ENCODE measurements at places on chromosomes 1 and 21.

- no peak for DNase-seq
These were observed 60.0 kb upstream of the ATP5PO start for GRCh38 chr21:33975548-33976081.

GRCh38 chr1:175133673-175134435 is 58.7 kb downstream of the KIAA0040 start:
- DNase-seq: no peak

DNA sequence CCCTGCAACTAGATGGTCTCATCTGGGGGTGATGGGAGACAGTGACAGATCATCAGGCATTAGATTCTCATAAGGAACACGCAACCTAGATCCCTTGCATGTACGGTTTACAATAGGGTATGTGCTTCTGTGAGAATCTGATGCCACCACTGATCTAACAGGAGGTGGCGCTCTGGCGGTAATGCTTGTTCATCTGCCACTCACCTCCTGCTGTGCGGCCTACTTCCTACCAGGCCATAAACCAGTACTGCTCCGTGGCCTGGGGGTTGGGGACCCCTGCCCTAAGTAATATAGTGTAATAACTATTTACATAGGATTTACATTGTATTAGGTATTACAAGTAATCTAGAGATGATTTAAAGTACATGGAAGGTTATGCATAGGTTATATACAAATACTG is 134.9 kb downstream of the CLEC20A start:
- no peak for DNase-seq

- DNase-seq: no peak
These were observed 46.8 kb upstream of the COX20 start for GRCh38 chr1:244788493-244789275.

GRCh38 chr1:30447080-30447479 is 276.3 kb downstream of the MATN1 start:
- no peak for DNase-seq

- DNase-seq: no peak
These were observed 25.7 kb upstream of the KCNN3 start for GRCh38 chr1:154895798-154896197.

DNA sequence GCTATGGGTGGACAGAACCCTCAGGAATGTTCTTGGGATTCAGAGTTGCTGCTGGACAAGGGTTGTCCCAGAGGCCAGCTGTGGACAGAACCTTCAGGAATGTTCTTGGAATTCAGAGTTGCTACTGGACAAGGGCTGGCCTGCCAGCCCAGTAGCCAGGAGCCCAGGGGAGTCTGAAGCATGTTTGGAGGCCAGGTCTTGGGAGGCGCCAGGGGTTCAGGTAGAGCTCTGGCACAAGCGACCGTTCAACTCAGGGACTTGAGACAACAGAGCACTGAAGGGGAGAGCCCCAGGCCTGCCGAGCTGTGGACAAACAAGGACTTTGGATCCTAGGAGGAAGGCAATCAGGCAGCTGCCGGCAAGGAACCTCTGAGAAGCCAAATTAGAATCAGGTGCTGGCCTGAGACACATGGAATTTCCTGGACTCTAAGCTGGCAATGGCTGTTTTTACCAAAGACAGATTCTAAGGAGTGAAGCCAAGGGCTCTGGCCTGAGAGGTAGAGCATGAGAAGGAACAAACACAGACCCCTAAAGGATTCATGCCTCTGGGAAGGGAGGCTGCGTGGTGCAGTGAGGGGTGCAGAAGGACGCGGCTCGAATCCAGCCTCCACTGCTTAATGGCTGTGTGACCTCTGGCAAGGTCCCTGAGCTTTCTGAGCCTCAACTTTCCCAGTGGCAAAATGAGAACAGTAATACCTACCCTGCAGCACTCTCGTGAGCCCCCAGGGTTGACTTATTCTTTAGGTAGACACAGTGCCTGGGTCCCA is 13.4 kb downstream of the PLA2G5 start:
- DNase-seq: no peak

DNA sequence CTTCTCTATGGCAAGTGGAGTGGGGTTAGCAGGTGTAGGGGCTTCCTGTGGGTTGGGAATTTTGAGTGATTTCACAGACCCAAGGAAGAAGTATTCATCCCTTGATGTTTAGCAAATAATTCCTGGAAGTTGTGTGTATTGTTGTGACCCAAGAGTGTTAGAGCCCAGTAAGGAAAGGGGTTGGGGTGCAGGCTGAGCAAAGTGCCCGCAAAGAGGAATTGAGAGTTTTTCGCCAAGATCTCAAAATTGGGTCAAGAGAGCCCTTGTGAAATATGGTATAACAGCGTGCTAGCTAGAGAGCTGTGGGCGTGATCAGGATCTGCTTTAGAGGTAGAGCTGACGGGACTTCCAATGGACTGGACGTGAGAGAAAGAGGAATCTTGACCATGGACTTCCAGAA is 73.0 kb upstream of the LAPTM5 start:
- no peak for DNase-seq

DNA sequence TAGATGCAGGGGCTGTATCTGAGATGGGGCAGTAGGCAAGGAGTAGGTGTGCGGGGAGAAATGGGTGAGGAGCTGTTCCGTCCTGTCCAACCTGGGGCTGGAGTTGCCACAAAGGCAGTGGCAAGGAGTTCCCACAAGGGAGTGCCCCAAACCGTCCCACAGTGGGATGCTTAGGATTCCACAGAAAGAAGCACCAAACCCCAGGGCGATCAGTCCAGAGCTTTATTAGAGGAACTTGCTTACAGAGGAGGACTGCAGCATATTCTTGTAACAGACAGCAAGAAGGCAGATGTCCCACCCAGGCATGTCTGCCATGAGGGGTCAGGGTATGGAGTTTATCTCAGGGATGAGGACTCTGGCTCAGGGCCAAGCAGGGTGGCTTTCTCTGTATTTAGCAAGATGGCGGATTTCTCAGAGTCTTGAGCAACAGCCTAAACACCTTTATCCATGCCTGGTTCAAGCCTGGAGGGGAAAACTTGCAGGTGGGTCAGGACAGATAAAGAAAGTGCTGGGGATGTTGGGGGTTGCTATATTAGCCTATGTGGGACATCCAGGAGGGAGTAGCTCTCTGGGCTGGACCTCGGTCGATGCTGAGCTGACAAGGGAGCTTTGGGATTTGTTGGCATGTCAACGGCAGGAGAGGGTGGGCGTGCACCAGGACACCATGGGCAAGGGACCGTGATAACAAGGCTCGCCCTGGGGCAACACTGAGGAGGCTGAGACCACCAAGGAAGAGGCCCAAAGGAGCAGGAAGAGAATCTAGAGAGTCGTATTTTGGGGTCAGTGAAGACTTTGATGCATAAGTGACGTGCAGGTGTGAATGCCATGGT is 32.8 kb downstream of the OBSCN start:
- no peak for DNase-seq

- no peak for DNase-seq
These were observed 4.5 kb downstream of the NPL start for GRCh38 chr1:182794091-182794490.

DNA sequence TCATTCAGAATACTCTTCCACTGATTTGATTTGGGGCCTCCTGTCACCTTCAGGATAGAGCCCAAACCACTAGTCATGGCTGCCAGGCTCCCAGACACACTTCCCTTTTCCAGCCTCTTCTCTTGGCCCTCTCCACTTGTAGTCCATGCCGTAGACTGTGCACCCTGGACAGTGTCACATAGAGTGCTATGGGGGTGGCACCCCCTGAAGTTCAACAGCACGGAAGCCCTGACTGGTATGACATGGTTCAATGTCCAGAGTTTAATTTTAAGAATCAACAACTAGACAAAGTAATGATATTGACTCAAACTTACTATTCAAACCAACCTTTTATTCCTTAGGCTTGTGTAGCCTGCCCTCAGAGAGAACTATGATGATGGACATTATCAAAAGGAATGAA is 22.3 kb downstream of the FMO2 start:
- no peak for DNase-seq

DNA sequence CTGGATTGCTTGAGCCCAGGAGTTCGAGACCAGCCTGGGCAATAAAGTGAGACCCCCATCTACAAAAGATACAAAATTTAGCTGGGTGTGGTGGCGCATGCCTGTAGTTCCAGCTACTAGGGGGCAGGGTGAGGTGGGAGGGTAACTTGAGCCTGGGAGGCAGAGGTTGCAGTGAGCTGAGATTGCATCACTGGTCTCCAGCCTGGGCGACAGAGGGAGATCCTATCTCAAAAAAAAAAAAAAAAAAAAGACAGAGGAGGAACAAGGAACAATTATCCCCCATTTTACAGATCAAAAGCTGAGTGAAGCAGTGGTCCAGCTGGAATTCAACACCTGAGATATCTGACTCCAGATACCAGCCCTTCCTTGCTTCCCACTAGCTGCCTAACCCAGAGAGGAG is 34.8 kb downstream of the L1TD1 start:
- no peak for DNase-seq

GRCh38 chr1:99886841-99887240 is 36.7 kb downstream of the AGL start:
- DNase-seq: no peak

DNA sequence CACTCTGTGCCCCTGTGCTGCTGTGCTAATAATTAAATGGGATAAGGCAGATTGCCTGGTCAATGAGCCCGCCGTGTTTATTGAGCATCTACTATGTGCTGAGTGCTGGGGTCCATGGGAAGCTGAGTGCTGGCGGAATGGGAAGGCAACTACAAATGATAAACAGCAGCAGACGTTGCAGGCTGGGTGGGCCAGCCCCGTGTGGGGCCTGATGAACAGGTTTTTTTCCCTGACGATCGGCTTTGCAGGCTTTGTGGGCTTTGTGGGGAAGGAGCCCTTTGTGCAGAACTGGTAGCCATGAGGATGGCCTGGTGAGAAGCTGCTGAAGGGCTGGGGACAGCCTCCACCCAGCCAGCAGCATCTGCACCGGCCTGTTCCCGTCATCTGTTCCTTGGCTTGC is 3.5 kb downstream of the PDE9A start:
- no peak for DNase-seq

DNA sequence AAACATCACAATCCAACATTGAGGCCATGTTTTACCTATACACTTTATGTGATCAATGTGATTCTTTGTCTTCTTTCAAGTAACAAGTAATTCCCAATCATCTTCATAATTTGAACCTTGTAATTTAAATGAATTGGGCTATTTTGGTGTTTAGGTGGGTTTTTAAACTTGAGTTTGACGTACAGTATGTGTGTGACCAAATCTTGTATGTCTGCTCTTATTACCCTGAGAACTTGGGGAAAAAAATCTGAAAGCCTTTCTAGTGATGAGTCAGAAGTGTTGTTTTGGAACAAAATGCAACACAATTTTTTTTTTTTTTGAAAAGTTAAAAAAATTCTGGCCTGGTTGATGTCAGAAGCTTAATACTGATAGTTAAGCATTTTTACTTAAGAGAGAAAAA is 68.5 kb downstream of the HHAT start:
- no peak for DNase-seq

DNA sequence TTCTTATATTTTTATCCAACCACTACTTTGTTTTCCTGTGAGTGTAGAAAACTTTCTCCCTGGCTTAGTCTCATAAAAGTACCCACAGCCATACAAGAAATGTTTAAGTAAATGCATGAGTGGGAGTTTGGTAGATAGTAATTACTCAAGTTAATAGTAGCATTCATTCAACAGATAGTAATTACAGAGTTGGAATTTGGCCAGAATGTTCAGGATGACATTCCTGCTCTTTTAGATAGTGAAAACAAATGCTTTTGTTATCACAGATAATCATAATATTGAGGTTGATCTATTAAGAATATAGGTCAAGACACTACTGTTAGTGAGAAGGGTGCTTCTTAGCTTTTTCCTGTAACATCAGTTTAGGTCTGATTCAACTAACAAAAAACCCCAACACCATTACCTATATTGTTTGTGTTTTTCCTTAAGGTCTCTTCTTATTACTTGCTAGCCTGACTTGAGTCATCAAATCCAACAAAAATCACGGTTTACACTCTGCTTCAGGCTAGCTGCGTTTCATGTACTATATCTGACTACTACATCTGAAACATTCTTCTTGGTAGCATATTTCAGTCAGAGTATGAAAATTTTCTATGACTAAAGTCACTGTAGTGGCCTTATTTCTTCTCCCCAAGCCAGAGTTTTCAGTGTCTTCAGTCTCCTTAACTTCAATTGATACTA is 163.7 kb downstream of the HS2ST1 start:
- no peak for DNase-seq

DNA sequence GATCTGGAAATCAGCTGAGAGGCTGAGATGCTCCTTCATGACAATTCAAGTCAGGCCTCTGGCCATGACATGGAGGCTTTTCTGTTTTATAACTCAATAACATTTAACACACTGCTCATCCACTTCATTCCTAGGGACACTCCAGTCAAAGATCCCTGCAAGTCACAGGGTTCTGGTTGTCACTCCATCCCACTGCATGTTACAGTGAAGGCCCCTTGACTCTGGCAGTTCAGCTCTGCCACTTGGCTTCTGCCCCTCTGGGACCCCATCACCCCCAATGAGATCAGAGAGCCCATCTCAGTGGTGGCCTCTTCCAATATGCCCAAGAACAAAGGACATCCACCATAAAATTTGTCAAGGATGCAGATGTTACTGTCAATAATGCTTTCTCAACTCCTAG is 10.0 kb upstream of the FAM110D start:
- no peak for DNase-seq

GRCh38 chr1:53603431-53603830 is 135.5 kb downstream of the GLIS1 start:
- no peak for DNase-seq

DNA sequence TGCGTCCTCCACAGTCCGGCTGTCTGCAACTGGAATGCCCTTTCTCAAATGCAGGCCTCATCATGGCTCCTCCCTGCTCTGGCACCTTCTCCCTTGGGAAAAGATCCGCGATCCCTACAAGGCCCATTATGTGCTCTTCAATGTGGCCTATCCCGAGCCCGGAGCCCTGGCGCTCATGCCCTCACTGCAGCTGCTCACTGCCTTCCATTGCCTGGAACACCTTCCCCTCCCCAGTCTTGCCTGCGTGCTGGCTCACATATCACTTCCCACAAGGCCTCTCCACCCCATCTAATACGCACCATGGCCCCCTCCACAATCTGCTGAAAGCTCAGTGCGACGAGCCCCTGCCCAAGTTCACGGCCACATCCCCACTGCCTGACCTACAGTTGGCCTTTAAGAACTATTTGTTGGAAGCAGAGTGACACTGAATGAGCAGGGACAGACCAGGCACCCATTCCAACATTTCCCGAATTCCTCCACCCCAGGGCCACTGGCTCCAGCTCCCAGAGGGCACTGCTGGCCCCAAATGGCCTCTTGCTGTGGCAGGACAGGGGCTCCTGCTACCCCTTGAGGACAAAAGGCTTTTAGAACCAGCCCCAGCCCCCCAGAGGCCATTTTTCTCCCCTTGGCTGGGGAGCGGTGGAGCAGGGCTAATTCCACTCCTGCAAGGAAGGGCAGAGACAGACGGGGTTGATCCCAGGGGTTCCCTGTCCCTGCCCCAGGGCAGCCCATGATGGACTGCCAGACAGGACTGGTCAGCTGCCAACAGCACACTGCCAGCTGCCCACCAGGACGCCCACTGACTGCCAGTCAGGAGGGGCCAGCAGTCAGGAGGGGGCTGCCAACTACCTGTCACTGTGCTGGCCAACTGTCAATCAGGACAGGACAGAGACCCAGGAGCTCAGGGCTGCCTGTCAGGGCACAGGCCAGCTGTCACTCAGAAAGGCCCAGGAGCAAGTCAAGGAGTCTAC is 64.8 kb downstream of the DHRS3 start:
- no peak for DNase-seq
